MV-4-11 (cell line): ENCODE measurements at places on chromosomes 6 and 20.

DNA sequence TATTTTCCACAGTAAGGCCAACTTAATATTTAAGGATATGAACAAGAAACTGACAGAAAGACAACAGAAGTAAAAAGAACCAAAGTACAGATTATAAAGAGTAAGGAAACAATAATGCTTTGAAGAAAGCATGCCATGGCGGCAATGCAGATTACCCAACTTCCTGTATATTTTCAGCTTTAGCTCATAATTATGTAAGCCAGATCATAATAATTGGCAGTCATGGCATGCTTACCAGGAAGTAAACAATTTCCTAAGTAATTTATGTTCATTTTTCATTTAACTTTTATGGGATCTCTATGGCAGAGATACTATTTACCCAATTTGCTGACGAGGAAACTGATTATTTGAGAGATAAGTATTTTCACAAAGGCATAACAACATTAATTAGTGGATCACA, 988.7 kb downstream of the HACE1 start:
- no peak for DNase-seq

GRCh38 chr6:140264431-140264830, 890.0 kb upstream of the CITED2 start:
- no peak for DNase-seq

- no peak for DNase-seq
Measured at GRCh38 chr20:38769376-38770295, 21.4 kb downstream of the ACTR5 start.

GRCh38 chr20:47271046-47271615, 85.4 kb downstream of the ZMYND8 start:
- no peak for DNase-seq

DNA sequence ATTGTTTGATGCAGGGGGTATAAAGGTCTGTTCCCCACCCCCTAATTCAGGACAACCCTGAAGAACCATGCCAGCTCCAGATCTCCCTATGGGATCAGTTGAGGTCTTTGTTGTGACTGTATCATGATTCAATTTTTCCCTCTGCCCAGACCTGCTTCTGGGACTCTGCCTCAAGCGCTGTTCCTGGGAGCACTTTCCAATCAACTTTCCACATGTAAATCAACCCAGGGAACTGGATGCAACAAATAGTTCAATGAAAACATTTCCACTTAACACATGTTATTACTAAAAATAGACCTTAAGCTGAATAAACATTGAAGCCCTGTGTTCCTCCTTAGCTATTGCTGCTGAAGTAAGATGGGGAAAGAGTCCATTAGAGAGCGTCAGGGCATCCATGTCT, 139.5 kb downstream of the C6orf58 start:
- DNase-seq, result no peak
